ENCODE measurements at places on chromosomes 11 and 22. TPM values are rescaled to one million over a fixed set of nuclear protein-coding genes. Genes with fewer than 3 reads are reported as not detected.

The FAM181B gene
- 0.05 TPM for total RNA-seq

The RAB3IL1 gene
- 13.9 TPM for total RNA-seq

The ADM gene
- total RNA-seq, result 73.5 TPM

The PGR gene
- not detected for total RNA-seq

The ALX4 gene
- total RNA-seq, result 7.9 TPM

The MOGAT2 gene
- total RNA-seq, result 0.05 TPM
